ENCODE measurements at places on chromosomes 1 and 21.

GRCh38 chr1:19076841-19077616 lies 120.6 kb upstream of the IFFO2 start:
- DNase-seq, result no peak

GRCh38 chr21:45598666-45599065 lies 44.9 kb upstream of the PCBP3 start:
- no peak for DNase-seq

DNA sequence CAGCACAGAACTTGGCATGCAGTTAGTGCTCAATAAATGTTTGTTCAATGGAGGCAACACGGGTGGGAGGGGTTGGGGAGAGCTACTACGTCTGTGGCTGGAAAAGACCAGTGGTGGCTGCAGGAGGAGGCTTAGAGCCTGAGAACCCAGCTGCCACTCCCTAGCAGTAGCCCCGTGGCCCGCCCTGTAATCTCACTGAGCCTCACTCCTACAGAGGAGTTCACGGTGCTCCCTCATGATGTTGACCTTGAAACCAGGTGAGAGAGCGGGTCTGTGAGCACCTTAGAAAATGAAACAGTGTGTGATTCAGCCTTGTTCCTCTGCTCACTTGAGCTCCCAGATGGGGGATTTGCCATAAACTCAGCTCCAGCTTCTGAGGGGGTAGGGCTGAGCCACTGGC lies 299.6 kb downstream of the NPHP4 start:
- no peak for DNase-seq

GRCh38 chr21:44735821-44736220 lies 24.4 kb upstream of the TSPEAR start:
- DNase-seq, result no peak

- no peak for DNase-seq
Observed at GRCh38 chr1:204331847-204332487, 27.8 kb downstream of the PLEKHA6 start.

GRCh38 chr1:29969576-29969975 lies 733.3 kb downstream of the PTPRU start:
- DNase-seq, result no peak

DNA sequence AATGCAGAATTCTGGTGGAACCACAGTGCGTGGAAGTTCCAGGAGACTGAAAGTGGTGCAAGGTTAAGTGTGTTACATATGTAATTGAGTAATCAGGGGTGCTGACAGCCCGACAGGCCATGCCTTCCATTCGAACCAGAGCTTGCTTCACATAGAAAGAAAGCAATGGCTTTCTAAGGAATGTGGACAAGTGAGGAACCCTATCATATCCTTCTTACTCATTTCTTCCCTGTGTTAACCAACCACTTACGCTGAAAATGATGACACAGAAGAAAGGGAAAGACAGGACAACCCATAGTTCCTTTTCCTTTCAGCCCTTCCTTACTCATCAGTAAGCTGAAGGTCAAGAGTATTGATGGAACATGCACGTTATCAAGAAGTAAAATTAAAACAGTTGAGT lies 48.1 kb upstream of the KCNA3 start:
- DNase-seq, result no peak

GRCh38 chr1:36150296-36151133 lies 1.2 kb upstream of the TRAPPC3 start:
- DNase-seq, result peak; percentile 52

DNA sequence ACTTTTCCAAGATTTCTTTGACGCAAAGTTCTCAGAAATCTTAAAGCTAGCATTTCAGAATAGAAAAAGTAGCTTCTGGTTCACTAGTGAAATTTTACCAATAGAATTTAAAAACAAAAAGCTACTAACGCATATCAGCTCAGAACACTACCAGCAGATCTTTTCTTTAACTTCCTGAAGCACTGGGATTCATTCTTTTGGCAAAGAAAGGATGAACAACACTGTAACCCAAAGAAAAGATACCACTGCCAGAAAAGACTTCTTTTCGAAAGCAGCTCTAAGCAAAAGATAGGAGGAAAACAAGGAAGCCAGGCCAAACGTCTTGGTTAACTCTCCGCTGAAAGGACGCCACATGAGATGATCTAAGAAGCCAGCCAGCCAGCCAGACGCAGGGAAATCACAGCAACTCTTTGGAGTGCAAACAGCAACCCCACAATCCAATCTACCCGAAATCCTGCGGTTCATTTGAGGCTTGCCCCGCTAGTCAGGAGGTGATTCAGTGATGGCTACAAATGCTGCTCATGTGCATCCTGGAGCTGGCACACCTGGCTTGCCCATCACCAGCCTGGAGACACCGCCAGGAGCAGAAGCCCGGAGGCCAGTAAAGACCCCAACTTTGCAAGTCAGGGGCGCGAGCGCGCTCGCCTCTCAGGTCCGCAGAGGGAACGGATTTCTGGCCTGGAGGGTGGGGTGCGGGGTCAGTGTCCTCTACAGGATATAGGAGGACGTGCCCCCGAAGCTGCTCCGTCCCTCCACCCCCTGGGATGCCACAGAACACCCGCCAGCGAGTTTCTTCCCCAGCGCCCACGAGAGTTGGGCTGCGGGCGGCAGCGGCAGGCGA lies 812 bp downstream of the NBPF1 start:
- no peak for DNase-seq

DNA sequence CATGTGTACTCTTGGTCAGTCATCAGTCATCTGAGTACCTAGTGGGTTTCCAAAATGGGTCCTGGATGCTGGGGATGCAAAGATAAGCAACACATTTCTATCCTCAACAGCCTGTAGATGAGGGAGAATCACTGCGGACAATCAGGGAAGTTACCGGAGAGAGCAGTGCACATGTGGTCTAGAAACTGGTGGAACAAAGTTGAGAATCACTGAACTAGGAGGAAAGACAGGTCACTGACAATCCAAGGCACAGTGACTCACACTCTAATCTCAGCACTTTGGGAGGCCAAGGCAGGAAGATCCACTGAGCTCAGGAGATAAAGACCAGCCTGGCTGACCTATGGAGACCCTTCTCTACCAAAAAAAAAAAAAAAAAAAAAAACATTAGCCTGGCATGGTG lies 31.4 kb upstream of the LGALS8 start:
- DNase-seq, result no peak

GRCh38 chr21:23718446-23719285 lies 1888.6 kb downstream of the MRPL39 start:
- no peak for DNase-seq

DNA sequence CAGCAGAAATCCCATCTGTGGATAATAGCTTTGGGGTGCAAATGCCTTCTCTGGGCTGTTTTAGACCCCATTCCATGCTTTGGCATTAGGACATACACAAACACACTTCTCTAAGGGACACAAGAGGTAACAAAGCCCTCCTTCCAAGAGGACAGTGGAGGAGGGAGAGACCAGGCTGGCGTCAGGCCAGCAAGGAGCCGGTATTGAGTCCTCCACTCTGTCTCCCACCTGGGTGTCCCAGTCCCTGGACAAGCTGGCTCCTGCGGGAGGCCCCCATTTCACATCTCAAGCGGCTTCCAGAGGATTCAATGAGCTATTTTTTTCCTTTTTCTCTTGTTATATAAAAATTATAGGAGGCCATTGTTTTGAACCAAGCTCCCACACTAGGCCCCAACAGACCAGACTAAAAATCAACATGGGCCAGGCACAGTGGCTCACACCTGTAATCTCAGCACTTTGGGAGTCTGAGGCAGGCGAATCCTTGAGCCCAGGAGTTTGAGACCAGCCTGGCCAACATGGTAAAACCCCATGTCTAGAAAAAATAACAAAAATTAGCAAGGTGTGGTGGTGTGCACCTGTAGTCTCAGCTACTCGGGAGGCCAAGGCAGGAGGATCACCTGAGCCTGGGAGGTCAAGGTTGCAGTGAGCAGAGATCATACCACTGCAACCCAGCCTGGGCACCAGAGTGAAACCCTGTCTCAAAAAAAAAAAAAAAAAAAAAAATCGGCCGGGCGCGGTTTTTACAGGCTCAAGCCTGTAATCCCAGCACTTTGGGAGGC lies 142.9 kb downstream of the TOMM20 start:
- no peak for DNase-seq

DNA sequence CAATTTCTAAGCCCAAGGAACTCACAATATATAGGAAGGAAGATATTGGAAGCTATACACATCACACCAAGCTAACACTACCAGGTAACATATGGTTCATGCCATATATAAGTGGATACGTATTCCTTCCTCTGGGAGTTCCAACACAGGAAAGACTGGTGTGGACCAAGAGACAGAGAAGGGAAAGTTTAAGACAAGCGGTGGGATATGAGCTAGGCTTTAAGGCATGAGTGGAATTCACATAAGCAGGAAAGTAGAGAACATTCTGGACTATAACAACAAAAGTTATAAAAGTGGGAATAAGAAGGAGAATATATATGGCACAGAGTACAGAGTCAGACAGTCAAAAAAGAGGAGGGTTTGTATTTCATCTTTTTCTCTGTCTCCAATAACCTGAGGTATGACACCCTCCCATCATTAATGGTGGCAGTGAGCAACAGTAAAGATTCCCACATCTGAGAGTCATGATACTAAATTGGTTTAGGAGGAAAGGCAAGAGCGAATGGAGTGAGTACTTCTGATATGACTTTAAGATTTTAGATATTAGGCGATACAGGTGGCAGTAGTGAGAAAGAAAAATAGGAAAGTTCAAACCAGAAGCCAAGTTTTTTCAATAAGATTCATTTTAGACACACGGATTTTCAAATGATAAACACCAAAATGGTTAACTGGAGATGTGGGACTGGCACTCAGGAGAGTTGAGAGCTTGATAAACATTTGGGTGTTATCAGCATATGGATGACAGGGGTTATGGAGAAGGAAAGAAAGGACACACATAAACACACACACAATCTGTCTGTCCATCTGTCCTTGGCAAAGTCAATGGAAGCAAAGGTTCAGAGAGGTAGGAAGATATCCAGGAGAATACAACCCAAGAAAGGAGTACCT lies 87.4 kb upstream of the TTC39A start:
- DNase-seq, result no peak

DNA sequence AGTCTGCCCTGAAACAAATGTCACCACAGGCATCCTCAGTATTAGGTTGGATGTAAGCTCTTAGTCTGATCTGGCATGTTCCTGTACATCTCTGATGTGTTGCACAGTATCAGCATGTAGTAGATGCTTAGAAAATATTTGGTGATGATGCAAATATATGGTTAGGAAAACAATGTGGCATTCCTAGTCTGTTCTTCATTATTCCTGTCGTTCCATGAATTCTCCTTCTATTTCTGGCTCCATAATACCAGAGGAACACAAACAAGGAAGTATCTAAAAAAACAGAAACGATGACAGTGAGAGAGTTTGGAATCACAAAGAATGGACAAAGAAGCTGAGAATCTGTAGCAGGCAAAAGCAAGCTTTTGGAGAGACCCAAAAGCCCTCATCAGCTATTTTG lies 236.6 kb downstream of the HHAT start:
- DNase-seq, result no peak

DNA sequence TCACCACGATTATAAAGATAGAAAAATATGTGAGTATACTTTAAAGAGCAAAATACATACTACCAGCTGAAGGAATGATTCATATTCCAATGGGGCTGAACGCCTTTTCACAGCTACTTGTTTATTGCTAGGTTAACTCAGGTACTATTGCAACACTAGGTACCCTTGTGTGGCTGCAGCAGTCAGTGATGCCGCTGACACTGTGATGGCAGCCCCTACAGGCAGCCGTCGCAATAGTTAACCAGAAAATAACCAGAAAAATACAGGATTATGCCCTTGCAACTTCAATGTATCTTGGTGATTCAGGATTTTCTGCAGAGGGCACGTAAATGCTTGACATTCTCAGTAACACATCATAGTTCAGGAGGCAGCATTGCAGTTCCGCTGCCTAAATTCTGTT lies 1.6 kb upstream of the MARK1 start:
- no peak for DNase-seq

GRCh38 chr1:219352961-219353651 lies 179.4 kb downstream of the LYPLAL1 start:
- DNase-seq, result no peak

DNA sequence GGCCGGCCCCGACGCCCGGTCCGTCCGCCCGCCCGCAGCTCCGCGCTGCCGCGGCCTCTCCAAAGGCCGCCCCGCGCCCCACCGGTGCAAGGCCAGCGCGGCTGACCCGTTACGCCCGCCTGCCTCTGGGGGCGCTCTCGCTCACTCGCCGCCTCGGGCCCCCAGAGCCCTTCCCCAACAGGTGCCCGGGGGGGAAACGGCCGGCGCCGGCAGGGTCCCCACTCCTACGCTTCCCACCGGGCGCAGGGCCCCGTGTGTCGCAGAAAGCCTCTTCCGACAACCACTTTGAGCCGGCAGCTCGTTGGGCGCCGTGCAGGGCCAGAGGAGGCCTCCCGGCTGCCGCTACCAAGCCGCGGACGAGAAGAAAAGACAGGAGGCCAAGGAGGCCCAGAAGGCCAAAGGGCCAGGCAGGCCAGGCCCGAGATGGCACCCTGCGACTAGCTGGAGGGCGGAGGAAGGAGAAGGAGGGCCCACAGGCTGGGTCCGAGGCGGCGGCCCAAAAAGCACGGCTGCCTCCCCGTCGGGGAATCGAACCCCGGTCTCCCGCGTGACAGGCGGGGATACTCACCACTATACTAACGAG lies 64.9 kb upstream of the FCGR2A start:
- DNase-seq, result no peak

DNA sequence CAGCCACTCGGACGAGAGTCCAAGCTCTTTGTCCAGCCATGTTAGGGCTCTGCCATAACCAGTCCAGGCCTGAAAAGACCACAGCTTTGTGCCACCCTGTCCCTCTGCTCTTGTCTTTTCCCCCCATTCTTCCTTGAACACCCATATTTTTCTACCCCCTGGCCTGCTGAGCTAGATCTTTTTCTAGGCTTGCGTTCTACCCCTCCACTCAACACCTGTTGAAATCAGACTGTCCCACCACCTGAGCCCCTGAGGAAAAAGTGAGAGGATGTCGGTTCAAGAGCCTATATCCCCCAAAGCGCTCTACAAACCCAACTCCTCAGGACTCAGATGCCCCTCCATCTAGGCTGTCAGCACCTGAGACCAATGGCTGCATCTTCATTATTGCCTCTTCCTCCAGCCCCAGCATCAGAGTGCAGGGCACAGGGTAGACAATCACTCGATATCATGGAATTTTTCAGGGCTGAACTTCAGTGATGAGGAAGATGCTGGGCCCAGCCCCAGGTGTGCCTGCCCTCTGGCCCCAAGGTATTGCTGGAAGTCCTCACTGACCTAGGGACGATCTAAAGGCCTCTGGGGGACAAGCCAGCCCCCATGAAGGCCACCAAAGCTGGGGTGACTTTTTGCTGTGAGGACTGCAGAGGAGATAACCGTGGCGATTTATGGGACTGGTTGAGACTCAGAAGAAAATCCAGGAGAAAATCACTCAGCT lies 75.3 kb downstream of the CD247 start:
- no peak for DNase-seq

DNA sequence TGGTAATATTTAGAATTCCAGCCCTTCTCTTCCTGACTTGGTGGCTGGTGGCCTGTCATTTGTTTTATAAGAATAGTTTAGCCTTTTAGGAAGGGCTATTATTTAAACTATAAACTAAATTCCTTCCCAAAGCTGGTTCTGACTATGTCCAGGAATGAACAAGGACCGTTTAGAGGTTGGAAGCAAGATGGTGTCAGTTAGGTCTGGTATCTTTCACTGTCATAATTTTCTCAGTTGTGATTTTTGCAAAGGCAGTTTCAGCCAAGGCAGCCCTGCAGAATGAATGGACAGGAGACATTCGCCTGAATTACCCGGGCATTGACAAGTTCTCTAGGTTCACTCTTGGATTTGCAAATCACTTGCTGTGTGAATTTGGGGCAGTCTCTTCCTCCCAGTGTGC lies 67.2 kb downstream of the TLR5 start:
- no peak for DNase-seq
